ENCODE measurements at places on chromosomes 16 and 17.
A peak's percentile ranks its signal among the peaks of the same experiment; 100 is the strongest.

- no peak for DNase-seq
Measured at GRCh38 chr16:832652-833336, 32.3 kb upstream of the GNG13 start.

DNA sequence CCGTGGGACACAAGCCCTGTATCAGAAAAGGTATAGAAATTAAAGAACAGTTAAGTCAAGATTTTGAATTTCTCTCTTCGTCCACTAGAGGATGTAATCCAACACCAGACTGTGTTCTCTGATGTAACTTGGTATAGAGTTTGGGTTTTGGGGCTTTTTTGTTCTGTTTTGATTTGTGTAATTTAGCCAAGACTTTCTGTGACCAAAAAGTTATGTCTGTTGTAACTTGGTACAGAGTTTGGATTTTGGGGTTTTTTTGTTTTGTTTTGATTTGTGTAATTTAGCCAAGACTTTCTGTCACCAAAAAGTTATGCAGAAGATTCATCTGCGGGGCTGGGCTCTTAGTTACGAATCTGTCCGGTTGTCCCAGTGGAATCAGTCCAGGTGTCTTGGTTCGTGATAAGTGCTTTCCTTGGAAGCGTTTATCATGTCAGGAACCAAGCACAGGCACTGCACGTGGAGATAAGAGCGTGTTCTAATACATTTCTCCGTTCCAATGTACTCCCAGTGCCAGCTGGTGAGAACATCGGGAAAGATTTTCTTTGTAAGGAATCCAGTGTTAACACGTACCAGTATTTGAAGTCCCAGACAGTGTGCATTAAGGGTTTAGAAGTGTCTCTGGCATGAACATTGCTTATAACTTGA lies 44.1 kb upstream of the SEC14L1 start:
- DNase-seq: peak; percentile 30

DNA sequence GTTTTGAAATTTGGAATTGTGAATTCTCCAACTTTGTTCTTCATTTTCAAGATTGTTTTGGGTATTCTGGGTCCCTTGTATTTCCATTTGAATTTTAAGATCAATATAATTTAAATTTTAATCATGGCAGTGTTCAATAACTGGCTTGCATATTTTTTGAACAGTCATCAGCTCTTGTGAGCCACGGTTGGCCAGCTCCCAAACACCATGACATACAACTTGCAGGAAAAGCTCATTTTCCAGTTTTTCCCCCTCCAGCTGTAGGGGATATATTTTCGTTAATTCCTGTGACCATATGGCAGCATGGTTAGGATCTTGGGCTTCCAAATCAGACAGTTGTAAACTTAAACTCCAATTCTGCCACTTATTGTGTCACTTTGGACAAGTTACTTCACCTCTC lies 690.1 kb downstream of the WWOX start:
- DNase-seq: no peak

DNA sequence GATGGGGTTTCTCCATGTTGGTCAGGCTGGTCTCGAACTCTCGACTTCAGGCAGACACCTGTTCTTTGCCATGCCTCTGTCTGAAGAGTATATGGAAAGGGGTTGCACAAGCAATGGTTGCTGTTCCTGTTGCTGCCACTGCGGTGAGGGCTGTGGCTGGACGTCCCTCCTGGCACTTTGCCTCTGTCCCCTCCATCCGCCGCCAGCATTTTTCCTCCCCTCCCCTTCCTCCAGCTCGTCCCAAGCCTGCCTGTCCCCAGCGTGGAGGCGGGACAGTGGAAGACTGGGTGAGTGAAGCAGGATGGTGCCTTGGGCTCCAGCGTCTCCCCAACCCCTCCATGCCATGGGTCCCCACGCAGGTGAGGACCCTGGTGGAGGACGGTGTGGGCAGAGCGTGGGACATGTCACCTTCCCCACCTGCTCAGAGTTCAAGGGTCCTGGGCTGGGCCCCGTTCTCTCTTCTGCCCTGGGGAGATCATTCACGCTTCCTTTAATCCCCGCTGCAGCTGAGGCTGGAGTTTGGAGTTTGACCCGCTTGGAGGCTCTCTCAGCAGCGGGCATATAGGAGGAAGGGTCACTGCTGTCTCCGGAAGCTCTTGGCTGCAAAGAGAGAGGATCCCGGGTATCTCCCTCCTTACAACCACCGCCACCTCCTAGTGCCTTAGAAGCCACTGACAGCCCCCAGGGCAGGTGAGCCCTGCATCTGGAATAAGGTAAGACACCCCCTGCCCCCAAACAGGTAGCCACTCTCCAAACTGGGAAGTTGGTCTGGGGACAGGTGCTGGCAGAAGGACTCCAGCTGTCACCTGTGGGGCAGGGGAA lies at the start of gene SLC5A11:
TSS of gene SLC5A11 (plus strand) at position 238 of the 822 bp plus-strand sequence. CDS start 12,681 bp downstream, outside the sequence.
- DNase-seq: no peak

DNA sequence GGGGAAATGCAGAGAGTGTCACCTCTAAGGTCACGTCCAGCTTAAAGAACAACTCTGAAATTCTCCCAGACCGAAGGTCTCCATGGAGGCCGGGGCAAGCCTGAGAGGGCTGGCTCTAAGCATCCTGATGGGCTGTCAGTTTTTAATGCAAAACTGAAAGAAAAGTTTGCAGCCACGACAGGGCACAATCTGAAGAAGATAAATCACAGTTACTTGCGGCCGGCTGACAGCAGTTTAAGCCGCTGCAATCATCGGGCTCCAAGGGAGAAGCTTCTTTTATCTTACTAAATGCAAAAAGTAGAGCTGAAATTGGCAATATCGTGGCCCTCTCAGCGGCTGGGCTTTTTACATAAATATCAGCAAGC lies 168.8 kb downstream of the CYLD start:
- DNase-seq: no peak

DNA sequence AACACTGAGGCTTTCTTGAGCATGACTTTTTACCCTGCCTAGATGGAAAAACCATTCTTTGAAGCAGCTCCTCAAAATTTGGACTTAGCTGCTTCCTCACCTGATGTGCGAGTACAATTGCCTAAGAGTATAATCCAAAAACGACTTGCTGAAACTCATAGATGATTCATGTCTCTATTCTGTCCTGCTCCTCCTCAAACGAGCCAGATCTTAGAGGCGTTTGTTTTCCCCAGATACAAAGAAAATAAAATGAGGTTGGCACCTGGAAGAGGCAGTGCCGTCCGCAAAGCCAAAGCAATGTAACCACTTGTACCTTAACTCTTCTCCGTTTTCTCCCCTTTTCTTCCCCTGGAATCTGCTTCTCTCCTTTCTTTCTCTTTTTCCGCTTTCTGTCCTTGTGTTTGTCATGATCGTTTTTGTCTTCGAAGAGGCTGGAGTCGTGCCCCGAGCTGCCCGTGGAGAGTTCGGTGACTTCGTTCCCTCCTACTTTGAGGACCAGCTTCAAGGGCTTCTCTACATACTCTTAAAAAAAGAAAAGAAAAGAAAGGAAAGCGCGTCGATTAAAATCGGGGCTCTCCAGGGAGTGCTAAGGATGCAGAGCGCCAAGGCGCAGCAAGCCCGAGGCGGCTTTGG lies 895 bp downstream of the BRD7 start:
- no peak for DNase-seq

DNA sequence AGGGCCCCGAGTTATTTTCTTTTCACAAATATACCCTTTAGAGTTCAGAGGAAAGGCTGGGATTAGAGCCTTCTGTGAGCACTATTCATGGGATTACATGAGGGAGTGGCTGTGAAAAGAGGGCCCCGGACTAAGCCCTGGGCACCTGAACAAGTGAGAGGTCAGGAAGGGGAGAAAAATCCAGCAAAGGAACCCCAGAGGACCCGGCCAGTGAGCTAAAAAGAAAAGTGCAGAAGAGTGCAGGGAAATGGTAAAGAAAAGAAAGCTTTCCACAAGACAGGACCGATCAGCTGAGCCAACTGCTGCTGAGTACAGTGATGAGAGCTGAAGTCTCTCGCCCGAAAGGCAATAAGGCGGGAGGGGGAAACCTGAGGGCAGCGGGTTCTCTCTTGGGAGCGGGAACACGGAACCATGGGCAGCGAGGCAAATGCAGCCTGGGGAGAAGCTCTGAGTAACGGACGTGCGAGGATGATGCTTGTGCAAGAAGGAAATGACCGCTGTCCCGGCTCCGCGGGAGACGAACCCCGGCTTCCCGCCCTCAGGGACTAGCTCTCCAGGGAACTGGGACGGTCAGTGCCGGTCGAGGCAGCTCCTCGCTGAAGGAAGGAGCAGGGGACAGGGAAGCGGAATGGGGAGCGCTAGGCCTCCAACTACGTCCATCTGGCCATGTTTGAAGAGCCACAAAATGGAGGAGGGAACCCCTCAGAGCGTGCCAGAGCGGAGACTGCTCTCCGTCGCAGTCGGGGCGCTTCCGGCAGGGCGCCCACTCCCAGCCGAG lies 665 bp upstream of the ALDH3A2 start:
- peak; percentile 70 for DNase-seq

DNA sequence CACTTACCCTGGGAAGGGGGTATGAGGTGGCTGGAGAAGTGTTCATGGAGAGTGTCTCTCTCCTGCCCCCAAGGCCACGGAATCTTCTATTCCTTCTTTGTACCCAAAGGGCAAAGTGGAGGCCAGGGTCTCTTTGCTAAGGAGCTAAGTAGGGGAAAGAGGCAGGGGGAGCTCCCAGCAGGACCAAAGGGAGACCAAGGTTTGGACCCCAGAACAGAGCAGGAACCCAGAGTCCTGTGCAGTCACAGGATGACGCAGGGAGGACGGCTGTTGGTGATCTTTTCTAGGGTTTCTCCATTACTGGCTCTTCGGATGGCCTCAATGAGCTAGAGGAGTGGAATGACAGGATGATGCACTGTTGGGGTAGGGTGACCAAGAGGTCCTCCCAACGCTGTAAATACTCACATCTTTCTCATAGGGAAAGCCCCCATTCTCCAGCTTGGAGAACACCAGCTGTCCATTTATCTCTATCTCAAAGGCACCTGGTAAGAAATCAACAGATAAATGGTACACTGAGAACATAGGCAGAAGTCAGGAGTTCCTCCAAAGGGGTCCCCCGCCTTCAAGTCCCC lies 966 bp downstream of the MIEN1 start:
- no peak for DNase-seq

GRCh38 chr16:2854700-2855309 lies 3.2 kb downstream of the PRSS22 start:
- no peak for DNase-seq

DNA sequence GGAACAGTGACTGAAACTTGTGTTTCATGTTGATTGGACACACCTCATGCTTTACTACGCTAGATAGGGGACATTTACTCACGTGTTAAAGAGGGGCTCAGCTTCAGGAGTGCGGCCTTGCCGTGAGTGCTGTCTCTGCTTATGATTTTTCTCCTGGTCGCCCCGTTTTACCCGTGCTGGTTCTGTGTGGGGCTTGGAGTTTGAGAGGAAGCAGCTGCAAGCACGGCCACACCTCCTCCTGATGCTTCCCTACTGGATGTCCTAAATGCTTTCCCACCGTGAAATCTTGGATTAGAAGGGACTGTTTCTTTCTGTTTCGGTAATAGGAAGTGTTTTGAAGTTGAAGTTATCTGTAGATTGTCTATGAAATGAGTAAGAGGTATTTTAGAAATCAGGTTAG lies 54.0 kb upstream of the ZNF750 start:
- DNase-seq: no peak

DNA sequence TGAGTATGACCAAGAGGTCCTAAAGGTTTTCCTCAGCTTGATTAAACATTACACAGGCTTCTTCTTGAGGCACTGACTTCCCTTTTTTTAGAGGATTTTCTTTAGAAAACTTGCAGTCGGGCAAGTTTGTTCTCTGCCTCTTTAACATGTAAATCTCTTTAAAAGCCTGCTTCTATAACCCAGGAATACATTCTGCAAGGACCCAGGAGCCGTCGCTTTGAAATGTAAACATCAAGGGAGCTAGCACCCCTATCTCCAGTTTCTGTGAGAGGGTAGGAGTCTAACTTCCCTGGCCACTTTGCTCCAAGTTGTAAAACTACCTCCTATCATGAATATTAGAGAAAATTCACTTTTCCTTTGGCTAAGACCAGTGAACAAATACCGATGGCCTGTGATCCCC lies 201.5 kb upstream of the CPHXL start:
- no peak for DNase-seq

DNA sequence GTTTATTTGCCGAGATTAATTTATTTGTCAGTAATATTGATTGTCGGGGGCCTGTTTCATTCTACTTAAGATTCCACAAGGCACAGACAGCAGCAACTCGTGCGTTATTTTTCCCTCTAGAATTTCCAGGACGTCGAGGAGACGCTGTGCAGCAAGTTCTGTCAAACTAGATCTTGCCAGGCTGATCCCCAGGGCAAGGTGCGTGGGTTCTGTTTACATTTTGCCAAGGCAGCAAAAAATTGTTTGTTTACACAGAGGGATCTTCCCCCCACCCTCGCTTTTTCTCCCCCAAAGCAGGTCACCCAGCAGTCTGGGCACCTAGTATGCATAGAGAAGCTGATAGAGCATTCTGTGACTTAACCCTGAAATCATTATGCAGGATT lies 111.4 kb downstream of the IRX3 start:
- no peak for DNase-seq

DNA sequence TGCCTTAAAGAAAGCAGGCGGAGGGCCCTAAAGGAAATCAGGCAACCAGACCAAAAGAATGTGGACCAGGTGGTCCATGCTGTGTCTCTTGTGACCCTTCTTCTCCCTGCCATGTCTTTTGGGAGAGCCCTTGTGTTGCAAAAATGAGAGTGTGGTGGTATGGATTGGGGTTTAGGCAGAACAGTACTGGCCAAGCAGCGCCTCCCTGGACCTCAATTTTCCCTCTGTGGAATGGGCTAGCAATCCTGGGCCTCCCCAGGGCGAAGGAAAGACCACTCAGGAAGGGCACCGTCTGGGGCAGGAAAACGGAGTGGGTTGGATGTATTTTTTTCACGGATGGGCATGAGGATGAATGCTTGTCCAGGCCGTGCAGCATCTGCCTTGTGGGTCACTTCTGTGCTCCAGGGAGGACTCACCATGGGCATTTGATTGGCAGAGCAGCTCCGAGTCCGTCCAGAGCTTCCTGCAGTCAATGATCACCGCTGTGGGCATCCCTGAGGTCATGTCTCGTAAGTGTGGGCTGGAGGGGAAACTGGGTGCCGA lies 7.6 kb upstream of the NLRC5 start:
- DNase-seq: no peak

GRCh38 chr17:81385320-81386111 lies 9.7 kb upstream of the BAHCC1 start:
- DNase-seq: no peak

- DNase-seq: no peak
Measured at GRCh38 chr16:7976563-7976962, 613.7 kb downstream of the TMEM114 start.

DNA sequence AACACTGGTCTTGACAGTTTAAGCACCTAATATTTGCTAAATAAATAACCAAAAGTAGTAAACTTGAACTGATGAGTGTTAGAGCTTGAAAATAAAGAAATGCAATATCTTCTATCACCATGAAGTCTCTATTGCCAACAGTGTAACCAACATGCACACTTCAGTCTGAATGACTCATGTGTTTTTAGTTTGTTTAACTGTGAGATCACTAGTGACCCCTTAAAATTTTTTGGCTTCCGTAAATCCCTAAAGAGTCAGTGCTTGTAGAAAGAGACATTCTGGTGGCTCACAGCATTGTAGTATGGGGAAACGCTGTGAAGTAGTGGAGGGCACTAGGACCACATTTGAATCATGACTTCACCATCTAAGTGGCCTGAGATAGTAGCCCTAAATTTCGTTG lies 341.1 kb downstream of the PMP22 start:
- no peak for DNase-seq

All from NCI-H460 (cell line).